ENCODE measurements at places on chromosomes 7 and 10.

DNA sequence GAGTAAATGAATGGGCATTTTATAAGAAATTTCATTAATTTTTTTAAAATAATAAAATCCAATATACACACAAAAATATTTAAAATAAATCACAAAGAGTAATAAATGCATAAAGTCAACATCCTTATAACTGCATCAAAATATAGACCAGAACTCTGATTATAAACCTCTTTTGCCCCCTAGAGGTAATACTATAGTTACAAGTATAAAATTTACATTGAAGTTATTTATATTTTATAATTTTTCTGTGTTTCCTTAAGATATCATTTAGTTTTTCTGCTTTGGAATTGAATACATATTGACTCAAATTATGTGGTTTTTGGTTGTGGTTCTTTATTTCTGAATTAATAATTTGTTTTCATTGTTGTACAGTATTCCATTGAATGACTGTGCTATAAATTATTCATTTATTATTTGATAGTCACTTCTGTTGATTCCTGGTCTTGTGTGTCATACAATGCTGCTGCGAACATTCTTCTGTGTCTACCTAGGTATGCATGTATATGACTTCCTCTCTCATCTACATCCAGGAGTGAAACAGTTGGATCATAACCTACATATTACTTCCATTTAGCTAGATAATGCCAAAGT, 673.6 kb downstream of the IPMK start:
- no peak for DNase-seq

GRCh38 chr7:155874411-155874810, 62.1 kb upstream of the SHH start:
- no peak for DNase-seq

GRCh38 chr10:95445837-95446486, 115.2 kb downstream of the SORBS1 start:
- peak; percentile 86 for DNase-seq

DNA sequence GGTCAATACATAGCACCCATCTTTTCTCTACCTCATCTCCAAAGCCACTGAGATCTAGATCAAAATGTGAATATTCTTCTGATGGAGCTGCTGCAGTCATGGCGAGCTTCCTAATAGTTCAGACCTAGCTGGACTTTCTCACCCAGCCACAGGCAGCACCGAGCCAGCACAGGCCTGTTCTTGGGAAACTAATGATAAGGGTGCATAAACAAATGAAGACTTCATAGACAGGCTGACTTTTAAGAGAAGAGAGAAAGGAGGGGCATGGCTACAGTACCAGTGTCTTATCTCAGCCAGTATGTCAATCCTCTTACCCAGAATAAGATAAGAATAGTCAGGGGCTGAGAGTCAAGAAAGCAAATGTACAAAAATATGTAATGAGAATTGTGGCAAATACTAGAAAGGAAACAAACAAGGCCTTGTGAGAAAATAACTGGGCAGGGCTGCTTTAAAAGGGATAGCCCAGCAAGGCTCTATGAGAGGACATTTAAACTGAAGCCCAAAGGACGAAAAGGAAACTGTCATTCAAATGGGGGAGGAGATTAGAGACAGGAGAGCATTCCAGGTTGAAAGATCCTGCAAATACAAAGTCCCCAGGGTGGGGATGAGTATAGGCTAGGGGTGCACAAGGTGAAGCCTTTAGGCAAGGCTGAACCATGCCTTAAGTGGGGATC, 21.8 kb upstream of the CDK14 start:
- DNase-seq = no peak

DNA sequence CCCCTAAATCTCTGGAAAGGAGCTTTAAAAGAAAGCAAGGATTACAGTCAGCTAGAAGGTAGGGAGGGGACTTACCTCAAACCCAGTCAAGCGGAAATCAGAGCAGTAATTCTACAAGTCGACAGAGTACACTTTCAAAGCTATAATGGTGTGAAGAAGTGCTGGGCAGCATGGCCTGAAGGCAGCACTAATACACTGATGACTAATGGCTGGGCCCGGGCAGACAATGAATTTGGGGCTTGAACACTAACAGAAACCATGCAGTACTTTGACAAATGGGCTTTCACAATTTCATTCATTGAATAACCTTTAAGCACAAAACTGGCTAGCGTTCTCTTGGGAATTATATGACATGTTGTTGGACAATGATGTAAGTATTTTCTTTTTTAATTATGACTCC, 4.7 kb downstream of the GLI3 start:
- DNase-seq = peak; percentile 82
